ENCODE measurements at places on chromosomes 7 and 10.

GRCh38 chr10:87702260-87702972, 42.7 kb downstream of the PAPSS2 start:
- no peak for DNase-seq

- DNase-seq = no peak
Observed at GRCh38 chr10:118203461-118203860, 138.7 kb downstream of the FAM204A start.

DNA sequence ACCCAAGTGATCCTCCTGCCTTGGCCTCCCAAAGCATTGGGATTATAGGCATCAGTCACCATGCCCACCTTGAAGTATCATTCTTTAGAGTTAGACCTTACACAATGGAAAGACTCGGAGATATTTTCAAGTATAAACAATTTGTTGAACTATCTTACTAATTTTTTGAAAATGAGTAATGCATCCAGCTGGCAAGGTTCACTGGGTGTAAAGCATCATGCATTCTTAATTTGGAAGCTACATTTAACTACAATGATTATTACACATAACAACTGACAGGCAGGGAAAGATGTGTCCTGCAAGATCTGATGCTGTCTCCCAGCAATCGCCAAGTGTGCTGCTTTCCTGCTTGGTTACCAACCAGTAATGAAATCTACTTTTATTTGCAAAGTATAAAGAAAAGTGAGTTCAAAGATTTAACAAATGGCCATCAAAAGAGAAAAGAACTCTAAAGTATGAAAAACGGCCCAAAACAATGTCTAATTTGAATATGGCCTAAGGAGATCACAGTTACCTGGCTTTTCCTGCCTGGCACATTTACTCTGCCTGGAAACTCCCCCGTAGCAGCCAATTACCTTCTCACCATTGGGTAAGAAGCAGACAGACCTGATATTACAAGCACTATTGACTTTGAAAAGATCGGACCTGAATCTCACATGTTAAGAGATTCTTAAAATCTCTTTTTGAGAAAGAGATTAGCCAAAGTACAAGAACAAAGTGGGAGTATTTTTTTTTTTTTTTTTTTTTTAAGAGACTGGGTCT, 59.3 kb upstream of the NMT2 start:
- DNase-seq = no peak

- no peak for DNase-seq
Observed at GRCh38 chr7:99102809-99103690, 40.9 kb downstream of the SMURF1 start.

DNA sequence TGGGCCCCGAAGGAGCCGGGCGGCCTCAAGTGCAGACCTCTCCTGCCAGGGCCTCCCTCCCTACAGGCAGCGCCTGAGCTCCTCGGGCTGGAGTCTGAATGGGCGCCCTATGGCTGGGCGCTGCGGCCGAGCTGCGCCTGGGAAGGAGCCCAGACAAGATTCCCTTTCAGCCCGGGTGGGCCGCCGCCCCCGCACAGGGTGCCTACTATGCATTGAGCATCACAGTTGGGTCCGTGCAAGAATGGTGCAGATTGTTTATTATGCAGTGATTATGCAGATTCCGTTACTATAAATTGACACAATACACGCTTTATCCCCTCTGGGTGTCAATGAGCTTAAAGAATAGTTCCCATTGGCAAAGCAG, 77.2 kb upstream of the PDGFA start:
- no peak for DNase-seq

DNA sequence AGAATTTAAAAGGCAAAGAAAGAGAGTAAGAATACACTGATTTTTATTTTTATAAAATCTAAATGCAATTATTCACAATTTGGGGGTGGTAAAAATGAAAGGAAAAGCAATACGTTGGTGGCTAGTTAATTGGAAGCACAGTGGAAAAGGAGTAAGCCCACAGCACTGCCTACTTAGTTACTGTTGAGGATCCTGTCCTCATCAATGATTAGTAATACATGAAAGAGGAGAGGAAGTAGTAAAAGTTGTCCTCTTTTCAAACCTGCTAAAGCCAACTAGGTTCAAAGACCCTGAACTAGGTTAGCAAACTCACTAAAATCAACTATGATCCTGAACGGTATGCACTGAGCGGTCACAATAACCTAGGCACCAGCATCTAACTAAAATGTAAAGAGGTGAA, 52.7 kb upstream of the LRRN3 start:
- DNase-seq = no peak

- DNase-seq = no peak
Observed at GRCh38 chr10:133197786-133198185, 32.2 kb upstream of the UTF1 start.

DNA sequence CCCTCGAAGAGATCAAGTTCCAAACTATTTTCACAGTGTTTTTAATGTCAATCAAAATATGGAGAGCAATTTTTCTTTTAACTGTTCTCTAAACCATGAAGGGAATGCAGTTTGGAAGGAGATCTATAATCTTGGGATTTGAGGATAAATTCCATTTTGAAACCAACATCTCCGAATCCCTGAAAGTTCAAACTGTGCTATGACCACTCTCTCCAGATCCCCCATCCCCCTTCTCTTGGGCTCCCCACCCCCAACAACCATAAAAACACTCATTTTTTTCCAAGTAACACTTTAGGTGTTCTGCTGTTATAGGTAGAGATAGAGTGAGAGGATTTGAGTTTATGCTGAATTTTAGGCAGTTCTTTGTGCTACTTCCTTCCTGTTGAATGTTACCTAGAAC, 1.7 kb downstream of the CALD1 start:
- DNase-seq = no peak

DNA sequence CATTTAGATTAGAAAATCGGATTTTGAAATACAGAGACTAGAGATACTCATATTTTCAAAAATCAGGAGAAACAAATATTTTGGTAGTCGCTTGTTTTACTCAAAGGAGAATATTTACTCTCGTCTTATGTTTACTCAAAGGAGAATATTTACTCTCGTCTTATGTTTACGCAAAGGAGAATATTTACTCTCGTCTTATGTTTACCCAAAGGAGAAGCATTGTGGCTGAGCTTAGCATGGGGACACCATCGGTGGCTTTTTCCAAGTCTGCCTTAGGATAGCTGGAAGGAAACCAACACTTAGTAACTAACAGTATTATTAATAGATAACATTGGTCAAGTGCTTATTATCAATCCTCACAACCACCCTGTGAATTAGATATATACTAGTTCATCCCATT, 71.8 kb downstream of the SNX10 start:
- DNase-seq = no peak

GRCh38 chr10:84155521-84155920, 16.2 kb downstream of the GHITM start:
- DNase-seq = no peak

- no peak for DNase-seq
Observed at GRCh38 chr10:91677911-91678310, 45.0 kb upstream of the PPP1R3C start.

GRCh38 chr10:129774082-129774735, 189.9 kb downstream of the EBF3 start:
- DNase-seq = no peak

DNA sequence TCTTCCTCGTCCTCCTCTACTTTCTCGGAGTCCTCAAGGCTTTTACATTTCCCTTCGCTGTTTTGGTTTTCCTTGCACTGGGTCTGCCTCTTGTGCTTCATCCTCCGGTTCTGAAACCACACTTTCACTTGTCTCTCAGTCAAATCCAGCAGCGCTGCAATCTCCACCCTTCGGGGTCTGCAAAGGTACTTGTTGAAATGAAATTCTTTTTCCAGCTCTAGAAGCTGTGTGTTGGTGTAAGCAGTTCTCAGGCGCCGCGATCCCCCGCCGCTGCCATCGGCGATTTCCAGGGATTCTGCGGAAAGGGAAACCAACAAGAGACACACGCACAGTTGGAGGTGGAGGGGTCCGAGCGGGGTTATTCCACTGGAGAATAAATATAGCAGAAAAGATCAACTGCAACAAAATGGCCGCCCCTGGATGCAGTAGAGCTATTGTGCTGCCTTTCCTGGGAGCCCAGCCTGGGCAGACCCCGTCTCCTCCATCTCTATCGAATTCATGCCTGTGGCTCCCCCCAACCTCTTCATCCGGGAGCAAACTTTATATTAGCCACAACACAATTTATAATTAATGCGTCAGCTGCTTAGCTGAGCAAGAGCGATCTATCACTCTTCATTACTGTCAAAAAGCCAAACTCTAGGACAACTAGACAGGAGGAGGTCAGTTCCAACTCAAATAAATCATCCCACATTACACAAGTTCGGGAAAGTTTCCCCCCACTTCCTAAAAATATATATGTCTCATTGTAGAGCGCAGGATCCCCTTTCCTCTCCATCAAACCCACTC, 1.1 kb downstream of the HOXA2 start:
- DNase-seq = no peak

DNA sequence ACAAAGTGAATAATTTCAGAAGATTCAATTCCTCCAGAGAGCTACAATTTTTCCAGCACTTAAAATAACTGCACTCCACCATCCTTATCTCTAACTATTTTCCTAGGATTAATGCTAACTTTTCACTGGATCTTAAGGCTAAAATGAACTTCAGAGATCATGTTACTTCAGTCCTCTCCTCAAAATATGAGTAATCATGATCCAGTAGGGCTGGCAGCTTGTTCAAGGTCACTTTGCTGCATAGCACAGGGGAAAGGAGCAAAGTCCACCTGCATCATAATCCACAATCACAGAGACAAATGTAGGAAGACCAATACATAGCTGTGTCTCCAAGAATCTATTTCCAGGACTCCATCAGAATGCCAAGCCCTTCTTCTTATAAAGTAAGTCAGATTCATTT, 150.3 kb downstream of the LRRTM3 start:
- DNase-seq = no peak

DNA sequence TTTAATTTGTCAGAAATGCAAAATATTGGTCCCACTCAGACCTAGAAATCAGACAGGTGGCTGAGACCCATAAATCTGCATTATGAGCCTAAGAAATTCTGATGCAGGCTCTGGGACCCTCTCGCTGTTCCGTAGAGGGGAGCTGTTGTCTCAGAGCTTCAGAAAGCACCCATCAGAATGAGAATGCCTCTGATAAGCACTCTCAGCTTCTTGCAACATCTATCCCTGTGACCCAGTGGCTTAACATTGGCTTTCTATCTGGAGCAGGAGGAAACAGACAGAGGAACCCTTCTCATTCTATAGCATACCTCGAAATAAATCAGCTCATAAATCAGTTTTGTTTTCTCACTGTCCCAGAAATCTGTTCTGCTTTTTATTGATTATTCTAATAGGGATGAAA, 184.6 kb upstream of the SP4 start:
- DNase-seq = no peak

DNA sequence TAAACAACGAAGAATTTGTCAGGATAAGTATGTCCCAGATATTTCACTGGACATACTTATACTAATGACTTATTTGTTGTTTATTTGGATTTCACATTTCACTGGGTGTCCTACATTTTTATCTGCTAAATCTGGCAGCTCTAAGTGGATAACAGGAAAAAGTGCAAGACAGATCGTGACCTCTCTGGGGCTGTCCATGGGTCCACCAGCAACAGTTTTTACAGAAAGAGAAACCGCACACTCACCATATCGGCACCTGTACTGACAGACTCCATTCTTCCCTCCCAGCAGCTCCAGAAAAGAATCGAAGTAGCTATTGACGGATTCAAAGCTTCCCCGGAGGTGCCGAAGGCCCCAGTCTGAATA, 393 bp downstream of the PLA2G12B start:
- DNase-seq = no peak

GRCh38 chr7:49396229-49396628, 377.2 kb upstream of the VWC2 start:
- no peak for DNase-seq

- DNase-seq = no peak
Observed at GRCh38 chr7:116895849-116896248, 33.5 kb downstream of the CAPZA2 start.

- no peak for DNase-seq
Observed at GRCh38 chr7:7263297-7264230, 81.2 kb downstream of the C1GALT1 start.

- no peak for DNase-seq
Observed at GRCh38 chr10:10432296-10433035, 585.2 kb upstream of the CELF2 start.

- DNase-seq = no peak
Observed at GRCh38 chr10:4947635-4948596, 15.3 kb upstream of the AKR1C1 start.

DNA sequence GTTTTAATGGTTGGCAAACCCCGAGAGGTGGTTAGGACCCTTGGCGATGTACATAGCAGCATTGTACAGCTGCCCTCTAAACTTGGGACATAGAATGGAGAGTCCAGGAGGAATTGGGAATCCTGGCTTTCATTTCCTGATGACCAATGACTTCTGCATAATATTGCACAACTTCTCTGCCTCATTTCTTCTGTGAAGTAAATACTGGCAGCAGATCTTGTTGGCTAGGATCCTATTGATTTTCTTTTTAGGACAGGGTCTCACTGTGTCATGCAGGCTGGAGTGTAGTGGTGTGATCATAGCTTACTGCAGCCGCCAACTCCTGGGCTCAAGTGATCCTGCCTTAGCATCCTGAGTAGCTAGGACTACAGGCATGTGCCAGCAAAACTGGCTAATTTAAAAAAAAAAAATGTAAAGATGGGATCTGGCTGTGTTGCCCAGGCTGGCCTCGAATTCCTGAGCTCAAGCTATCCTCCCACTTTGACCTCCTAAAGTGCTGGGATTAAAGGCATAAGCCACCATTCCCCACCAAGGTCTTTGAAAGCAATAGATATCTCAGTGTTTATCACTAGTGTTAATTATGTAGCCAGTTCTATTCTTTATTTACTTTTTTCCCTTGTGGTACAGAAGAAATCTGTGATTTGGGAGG, 58.1 kb downstream of the PODXL start:
- DNase-seq = no peak

All from SW 1271 (cell line).